ENCODE measurements at places on chromosomes 4 and X.

GRCh38 chrX:148784856-148785255, 284.4 kb downstream of the AFF2 start:
- no peak for DNase-seq

DNA sequence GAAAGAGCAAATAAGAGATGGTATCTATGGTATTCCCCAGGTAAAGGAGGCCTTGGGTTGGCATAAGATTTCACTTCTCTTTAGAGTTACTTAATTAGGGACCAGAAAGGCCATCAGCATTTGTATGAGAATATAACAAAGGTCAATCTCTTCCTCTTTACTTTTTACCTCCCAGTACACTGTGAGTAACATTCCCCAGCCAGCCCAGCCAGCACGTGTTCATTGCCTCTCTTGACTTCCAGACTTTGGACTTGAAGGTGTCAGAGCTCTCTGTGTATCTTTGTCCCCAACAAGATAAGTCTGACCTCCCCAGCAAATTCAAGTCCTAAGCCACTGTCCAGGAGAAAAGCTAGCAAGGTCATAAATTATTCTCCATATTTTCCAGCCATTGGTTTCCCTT, 110.5 kb downstream of the AR start:
- DNase-seq: no peak

DNA sequence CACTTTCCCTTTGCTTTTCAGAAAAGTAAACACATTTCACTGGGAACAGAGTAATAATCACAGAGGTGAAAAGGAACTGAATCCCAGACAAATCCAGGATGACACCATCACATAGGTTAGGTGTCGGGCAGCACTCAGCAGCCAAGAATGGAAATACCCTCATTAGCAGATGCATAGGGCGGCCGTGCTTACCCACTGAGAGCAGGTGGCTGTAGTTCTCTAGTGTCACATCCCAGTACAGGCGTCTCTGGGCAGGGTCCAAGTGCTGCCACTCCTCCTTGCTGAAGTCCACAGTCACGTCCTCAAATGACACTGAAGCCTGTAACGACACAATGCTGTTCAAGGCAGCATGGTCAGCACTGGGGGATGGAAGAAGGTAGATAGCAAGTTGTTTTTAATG, 26.9 kb downstream of the ZNF41 start:
- no peak for DNase-seq

DNA sequence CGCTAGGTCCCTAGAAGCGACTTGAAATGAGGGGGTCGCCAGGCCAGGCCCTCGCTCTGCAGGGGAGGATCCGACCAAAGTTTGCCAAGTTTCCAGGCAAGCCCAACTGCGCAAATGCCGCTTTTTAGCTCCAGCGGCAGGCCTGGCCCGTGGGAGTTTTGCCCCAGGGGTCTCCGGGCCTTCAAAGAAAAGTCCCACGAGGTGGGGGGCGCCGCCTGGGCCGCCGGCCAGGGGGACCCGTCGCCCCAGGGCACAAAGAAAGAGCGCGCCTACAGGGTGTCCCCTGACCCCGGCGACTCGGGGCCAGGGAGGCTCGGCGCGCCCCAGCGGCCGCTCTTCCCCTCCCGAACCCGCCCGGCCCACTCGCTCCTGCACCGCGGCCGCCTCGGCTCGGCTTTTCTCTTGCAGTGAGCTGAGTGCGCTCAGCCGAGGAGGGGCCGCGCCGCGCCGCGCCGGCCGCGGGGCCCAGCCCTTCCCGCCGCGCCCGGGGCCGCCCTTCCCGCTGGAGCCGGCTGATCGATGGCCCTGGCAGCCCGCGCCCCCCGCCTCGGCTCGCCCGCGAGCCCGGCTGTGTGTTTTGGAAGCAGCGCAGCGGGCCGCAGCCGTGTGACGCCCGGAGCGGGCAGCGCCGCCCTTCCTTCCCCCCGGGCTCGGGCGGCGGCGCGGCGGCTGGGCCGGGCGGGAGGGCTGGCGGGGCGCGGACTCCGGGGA, 754 bp upstream of the KLF3 start:
- DNase-seq: no peak

GRCh38 chrX:140157143-140157542, 191.8 kb upstream of the CXorf66 start:
- DNase-seq: no peak

GRCh38 chrX:137151403-137151802, 117.6 kb upstream of the GPR101 start:
- DNase-seq: no peak

- no peak for DNase-seq
Observed at GRCh38 chr4:21092531-21092930, 392.3 kb downstream of the PACRGL start.

DNA sequence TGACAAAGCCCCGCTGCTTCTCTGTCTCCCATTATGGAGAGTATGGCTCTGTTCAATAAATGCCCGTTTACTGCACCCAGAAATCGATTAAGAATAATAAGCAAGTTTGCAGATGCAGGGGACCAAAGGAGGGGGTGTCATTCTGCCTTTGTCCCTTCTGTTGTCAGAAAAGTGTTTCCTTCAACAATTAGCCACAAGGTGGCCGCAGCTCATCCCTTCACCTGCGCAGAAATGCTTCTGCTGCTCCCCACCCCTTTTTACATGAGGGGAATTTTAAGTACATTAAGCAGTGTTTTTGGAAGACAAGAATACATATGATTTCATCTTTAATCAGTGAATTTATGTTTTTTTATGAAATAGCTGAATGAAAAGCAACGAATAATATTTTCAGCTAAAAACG, 175.6 kb upstream of the ARX start:
- no peak for DNase-seq

GRCh38 chr4:131499141-131499873, 1649.8 kb upstream of the PCDH10 start:
- no peak for DNase-seq

GRCh38 chrX:13420545-13421183, 100.8 kb upstream of the ATXN3L start:
- no peak for DNase-seq

DNA sequence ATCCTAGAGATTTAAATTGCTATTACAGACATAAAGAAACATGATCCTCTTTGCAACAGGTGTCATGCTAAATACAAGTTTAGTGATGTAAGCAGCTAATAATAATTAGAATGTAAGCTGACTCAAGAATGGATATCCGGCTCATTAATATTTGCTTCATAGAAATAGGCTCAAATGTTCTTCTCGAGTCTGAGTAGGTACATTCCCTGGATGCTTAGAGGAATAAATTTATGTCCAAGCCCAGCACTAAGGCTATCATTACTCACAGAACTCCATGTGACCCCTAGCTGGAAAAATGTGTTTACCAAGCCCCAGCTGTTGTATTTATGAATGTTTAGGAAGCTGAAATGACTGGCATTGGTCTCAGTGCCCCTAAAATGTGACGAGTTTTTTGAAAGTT, 87.6 kb upstream of the TSPAN7 start:
- no peak for DNase-seq

- DNase-seq: no peak
Observed at GRCh38 chrX:108028854-108029253, 16.0 kb upstream of the VSIG1 start.

DNA sequence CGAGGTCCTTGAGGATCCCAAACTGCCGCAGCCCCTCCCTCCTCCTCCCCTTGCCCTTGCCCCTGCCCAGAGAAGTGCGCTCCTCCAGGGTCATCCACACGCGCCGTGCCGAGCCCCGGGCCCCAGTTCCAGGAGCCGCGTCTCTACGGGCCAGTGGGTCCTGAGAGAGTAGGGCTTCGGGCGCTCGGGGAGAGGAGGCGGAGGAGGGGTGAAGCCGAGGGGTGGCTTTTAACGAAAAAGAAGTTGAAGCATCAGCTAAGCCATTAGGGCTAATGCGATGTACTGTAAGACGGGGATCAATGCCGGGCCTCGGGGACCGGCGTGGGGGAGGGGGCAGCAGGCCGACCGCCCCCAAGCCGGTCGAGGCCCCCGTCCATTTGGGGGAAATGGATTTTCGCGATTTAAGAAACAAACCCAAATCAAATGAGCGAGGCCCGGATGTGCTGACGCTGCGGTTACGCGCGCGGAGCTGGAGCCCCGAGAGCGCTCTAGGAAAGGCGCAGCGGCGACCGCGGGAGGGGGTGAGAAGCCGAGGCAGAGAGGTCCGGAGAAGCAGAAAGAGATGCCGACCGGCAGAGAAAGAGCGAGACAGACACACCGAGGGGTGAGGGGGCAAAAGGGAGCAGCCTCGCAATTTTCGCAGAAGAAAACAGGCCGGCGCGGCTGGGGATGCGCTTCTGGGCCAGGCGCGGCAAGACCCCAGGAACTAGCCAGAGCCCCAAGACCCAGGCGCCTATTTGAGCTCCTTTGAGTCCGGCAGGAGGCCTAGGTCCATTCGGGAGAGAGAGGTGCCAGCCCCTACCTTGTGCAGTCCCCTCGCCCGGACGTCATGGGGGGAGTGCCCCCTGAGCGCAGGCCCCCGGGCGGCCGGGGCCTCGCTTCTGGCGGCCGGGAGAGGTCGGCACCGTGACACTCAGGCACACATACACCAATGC, 13.6 kb downstream of the HMX1 start:
- DNase-seq: no peak

DNA sequence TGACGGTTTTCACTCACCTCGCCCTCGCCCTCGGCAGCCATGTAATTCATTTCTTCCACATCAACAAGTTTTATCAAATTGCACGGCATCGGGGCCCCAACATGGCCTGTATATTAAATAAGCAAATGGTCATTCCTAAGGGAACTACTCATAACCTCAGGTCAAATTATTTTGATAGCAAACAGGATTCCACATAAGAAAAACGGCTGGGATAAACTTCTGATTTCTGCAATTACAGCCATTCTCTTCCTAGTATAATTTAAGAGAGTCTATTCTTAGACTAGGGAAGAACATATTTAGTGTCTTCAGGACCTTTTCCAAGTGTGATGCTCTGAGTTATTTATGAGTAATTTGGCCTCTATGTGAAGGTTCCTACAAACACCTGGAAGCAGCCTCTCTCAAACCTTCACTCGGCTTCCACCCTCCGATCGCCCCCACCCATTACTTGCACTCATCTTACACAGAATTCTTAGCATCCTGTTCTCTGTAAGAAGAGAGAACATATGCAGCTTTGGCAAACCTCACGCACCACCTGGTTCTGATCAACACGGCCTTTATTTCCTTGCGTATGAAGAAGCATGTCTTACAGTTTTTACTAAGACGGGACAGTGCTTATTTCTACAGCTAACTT, 29.4 kb upstream of the CENPU start:
- DNase-seq: no peak

- DNase-seq: no peak
Observed at GRCh38 chrX:100687546-100687945, 43.5 kb downstream of the SRPX2 start.

- DNase-seq: no peak
Observed at GRCh38 chrX:97102938-97103337, 219.2 kb downstream of the RPA4 start.

GRCh38 chr4:101050837-101051205, 296.5 kb downstream of the PPP3CA start:
- DNase-seq: no peak

DNA sequence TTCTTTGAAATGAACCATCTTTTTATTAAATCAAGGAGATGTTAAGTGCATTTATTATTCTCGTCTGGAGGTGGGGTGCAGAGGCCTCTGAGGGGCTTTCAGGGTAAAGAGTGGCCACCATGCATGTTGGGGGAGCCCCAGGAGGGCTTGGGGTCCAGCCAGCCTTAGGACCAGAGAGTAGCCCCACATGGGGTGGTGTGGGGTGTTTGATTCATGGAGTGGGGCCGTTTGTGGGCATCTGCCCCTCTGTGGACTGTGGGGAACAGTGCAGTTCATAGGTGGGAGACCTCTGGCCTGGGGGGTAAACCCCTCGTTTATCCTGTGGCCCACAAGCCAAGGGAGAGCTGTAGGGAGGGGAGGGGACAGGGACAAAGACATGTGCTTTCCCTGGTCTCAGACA, 26.9 kb downstream of the HTRA3 start:
- no peak for DNase-seq

DNA sequence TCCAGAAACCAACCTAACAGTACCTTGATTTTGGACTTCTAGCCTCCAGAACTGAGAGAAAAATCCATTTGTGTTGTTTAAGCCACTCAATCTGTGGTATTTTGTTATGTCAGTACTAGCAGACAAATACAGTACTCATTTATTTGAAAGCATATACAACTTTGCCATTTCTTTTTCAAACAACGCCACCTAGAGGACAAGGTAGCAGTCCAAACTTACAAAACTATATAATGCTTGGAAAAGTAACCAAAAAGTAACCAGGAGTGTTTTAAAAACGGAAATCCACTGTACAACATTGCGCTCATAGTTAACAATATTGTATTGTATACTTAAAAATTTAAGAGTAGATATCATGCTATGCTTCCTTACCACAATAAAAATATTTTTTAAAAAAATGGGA, 37.0 kb upstream of the FGF13 start:
- no peak for DNase-seq

DNA sequence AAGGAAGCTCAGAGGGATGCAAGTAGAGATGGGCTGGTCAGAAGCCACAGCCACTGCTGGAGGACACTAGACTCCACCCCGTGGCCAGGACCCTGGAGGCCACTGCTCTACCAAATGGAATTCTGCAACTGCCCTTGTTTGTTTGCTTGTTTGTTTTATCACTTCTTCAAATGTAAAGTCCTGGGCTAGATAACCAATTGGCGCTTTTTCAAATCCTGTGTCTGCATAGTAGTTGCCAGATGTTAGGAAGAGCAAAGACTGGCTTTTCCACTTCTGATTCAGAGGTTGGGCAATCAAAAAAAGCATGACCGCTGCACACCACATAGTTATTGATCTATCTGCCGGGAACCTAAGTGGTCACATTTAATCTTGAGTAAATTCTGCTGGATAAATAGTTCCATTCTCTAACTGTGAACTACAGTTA, 255.2 kb upstream of the SFRP2 start:
- no peak for DNase-seq

- DNase-seq: no peak
Observed at GRCh38 chr4:152011469-152011868, 250.7 kb upstream of the GATB start.

DNA sequence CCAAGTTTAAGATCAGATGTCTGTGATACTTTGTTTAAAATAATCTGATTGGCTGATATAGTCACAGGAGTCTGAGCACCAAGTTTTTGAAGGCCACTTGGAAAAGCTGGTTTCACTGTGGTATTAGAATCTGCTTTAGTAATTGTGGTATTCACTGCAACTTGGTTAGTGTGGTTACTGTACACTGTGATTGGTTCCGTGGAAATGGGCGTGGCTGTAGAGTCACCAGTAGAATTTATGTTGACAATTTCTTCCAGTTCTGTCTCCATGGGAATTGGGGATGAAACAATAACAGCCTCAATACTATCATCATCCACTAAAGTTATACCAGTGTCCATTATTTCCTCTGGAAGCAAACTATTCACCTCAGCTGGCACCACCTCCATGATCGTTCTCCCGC, 26.2 kb downstream of the LIN54 start:
- no peak for DNase-seq

- DNase-seq: no peak
Observed at GRCh38 chrX:112477653-112478052, 202.1 kb downstream of the LHFPL1 start.

All from activated CD8-positive, alpha-beta memory T cell treated with anti-CD3 and anti-CD28 coated beads for 1 hour (primary cell).